ENCODE measurements at places on chromosomes 4 and X. TPM values are rescaled to one million over a fixed set of nuclear protein-coding genes. Genes with fewer than 3 reads are reported as not detected.
A peak's percentile ranks its signal among the peaks of the same experiment; 100 is the strongest.

PLA2G12A gene
- polyA plus RNA-seq: 28.5 TPM

RENBP gene
- polyA plus RNA-seq: 20.8 TPM

HOPX gene
- 13.9 TPM for polyA plus RNA-seq

SMIM10L2A gene
- polyA plus RNA-seq: 11.2 TPM

BST1 gene
- 14.4 TPM for polyA plus RNA-seq

GRCh38 chr4:150230561-150230960, 152.3 kb downstream of the DCLK2 start:
- no peak for DNase-seq

GRCh38 chrX:119693996-119694451, 1.1 kb upstream of the SEPTIN6 start:
- no peak for DNase-seq

DNA sequence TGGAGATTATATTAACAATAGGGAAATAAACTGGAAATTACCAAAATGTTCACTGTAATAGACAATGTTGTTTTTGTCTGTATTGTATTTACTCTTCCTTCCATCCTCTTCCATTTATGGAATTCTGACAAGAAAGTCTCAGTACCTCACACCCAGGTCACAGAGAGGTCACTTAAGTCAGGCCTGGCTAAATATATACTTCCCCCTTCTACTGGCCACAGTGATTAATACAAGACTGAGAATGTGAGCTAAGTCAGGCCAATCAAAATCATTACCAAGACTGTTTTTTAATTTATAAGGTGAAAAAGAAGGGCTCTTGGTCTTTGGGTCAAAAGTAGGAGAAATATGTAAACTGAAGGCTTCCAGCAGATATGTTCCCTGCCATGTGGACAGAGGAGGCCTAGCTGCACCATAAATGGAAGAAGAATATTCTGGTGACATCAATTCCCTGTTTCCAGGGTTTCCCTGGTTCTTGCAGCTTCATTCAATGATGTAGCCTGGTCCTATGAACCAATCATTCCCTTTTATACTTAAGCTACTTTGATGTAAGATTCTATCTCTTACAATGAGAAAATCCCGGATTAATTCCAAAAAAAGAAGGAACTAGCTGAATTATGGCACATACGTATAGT, 64.3 kb downstream of the LRBA start:
- DNase-seq: no peak

DNA sequence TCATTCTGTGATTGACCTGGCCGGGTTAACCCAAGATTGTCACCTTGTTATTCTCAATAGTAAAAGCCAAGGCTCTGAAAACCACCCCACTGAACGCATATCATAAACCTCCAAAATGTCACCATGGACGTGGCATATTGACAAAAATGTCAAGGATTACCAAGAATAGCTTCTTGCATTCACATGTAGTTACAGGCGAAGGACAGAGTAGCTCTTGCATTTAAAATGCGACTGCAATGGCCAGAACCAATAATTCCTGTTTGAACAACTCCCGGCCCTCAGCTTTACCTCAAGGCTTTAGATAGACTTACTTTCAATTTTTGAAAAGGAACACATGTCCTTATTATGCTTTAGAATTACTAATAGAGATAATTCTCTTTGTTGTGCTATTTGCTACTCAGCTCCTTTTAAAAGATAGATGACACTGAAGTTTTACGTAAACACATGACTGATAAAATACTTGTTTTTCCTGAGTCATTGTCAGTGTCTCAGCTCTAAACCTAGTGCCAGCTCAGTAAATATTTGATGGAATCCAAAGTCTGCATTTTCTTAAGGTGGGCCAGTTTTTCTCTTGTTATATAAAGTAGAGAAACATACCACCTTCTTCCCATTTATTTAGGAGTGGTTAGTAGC, 66.3 kb downstream of the CLDN34 start:
- DNase-seq: no peak

DNA sequence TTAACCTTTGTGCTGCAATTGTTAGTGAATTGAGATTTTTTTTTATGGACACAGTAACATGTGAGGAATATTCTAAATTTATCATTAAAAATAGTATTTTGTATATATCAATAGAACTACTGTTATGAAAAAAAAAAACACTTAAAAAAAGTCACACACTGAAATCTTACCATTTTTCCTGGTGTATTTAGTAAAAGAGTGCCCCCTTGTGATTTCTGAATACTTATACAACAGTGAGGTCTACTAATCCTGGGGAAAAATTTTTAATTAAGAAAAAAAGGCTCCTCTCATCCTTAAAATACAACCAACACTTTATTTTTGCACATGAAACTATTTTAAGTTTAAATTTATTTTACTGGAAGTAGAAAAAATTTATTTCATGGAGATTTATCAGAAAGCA, 56.4 kb upstream of the SPOCK3 start:
- no peak for DNase-seq

- DNase-seq: no peak
Observed at GRCh38 chr4:161827013-161827412, 336.8 kb downstream of the FSTL5 start.

- DNase-seq: no peak
Observed at GRCh38 chr4:106627051-106627450, 258.5 kb upstream of the GIMD1 start.

DNA sequence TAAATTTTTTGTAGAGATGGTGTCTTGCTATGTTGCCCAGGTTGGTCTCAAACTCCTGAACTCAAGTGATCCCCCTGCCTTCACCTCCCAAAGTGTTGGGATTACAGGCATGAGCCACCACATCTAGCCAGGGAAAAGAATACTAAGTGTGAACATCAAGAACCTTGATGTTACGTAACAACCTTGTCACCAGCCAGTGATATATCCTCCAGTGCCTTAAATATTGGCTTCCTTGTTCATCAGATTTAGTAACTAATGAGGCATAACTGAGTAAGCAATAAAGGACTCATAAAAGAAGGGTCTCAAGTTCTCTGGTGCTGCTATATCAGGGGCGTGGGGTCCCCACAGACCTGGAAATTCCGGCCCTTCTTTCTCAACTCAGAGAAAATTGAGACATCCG, 60.5 kb upstream of the ENPEP start:
- DNase-seq: peak; percentile 4

GRCh38 chr4:15270201-15270600, 157.6 kb upstream of the C1QTNF7 start:
- no peak for DNase-seq

GRCh38 chrX:125952973-125953372, 213.1 kb downstream of the DCAF12L2 start:
- DNase-seq: no peak

DNA sequence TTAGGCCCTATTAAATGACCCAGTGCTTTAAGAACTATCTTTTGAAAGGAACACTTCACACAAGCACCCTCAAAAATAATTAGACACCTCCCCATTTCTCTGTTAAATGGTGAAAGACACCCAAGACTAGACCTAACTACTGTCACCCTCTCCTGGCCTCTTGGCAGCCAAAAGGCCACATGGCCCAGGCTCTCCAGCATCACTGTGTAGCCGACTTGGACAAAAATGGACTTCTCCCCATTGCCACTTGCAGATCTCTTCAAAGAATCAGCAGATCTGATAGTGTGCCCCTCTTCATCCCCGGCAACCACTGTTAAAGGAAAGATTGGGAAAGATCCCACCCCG, 2.0 kb downstream of the MID1IP1 start:
- DNase-seq: no peak

DNA sequence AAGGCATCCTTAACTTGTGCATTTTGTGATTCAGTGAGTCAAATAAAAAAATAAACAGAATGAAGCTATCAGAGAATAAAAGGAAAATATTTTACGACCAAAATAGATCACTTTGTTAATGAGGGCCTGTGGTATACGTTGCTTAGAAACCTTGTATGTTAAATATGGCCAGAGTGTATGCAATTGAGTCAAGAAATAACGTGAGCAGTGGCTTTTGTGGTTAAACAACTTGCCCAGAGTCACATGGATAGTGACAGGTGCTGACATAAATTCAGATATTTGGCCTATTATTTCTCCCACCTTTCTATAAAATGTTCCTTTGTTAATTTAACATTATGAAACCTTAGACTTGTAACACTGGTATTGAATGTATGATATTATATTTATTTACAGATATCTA, 393.4 kb downstream of the PABPC4L start:
- no peak for DNase-seq

DNA sequence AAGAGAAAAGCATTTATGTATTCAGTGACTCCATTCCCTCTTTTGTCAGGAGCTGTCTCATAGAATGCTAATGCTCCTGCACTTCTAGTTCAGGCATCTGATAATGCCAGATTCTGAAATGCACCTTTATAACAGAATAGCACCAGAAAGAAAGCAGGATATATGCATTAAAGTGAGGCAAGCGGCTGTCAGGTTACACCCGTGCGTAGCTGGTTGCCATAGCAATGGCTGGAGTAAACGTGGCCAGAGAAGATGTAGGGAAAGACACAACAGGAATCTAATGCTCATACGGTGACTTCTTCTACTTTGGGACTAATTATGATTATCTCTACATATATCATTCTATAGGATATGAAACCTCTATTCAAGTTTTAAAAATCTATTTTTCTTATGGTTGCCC, 5.9 kb downstream of the EMCN start:
- no peak for DNase-seq

DNA sequence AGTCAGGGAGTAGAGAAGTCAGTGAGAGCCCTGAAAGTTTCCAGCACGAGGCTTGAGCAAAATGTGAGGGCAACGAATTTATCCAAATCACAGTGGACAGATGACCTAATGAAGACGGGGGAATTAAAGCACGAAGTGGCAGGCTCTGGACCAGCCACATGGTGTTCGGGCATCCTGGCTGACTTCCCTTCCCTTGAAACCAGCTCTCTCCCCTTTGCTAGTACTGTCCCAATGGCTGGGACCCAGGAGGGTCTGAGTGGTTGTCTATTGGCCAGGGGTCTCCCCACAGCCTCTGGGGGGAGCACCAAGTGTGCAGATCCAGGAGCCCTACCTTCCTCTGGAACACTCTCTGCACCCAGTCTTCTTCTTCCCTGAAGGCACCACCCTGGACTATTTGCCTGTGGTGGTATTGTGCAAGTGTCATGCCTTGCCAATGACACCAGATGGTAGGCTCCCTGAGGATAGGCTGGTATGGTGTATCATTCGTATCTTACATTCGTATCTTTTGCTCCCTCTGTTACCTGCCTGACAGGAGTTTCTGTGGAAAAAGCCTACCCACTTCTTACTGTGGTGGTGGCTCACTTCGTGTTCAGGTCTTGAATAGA, 2.1 kb downstream of the APLN start:
- DNase-seq: no peak

Measured in renal cortex interstitium (tissue), 15 donors.